ENCODE measurements at places on chromosomes 4 and X.
A peak's percentile ranks its signal among the peaks of the same experiment; 100 is the strongest.

- DNase-seq, result no peak
These were observed 534.8 kb upstream of the HTR2C start for GRCh38 chrX:114049063-114049462.

- no peak for DNase-seq
These were observed 13.5 kb downstream of the MSANTD1 start for GRCh38 chr4:3262208-3263052.

DNA sequence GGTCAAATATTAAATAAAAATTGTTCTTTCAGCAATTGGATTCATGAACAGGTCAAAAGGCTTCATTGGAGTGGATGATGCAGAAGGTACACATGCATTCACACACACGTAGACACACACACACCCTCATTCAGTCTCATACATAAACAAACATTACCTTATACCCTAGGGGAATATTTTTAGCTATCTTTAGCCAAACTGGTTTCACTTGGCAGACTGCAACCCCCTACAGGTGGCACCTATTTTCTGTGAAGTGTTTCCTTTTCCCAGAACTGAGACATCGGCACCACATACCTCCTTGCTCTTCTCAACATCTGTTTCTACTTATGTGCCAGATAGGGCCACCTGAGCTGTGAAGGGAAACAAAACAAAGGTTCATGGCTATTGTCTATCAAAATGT is 18.5 kb upstream of the KDR start:
- no peak for DNase-seq

- DNase-seq, result peak; percentile 17
These were observed 29.6 kb downstream of the PDGFC start for GRCh38 chr4:156941940-156942548.

GRCh38 chr4:60313611-60314178 is 886.4 kb upstream of the ADGRL3 start:
- DNase-seq, result no peak

DNA sequence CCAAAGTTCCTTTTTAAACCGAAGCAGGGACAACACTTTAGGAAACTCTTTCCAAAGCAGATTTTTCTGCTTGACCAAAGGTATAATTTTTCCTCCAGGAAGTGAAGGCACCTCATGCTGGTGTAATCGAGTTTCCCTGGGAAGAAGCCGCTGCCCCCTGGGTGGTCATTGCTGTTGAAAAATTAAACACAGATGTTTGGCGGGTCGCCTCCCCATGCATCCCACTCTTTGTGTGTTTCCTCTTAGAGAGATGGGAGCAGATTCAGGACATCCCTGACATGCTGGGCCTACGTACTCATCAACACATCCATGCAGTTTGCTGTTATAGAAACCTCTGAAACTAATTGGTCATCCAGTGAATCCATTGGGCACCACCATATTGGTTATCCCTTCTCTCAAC is 179.2 kb upstream of the HCCS start:
- DNase-seq, result no peak

GRCh38 chr4:56330691-56331090 is 56.6 kb downstream of the AASDH start:
- no peak for DNase-seq

DNA sequence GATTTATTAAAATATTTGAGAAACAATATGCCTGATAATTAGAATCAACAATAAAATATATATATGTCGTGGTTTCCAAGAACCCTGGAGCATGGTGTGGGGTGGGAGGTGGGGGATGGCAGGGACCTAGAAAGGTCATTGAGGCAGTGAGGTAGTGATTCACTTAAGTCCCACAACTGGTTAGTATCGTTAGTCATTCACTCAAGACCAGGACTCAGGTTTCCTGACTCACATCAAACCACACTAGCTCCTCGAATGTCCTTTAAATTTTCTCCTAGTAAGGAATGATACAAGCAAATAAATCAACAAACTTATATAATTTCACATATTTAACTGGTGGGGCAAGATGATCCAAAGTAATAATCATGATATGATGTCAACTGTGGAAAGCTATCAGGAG is 158.8 kb upstream of the AADAT start:
- DNase-seq, result no peak

DNA sequence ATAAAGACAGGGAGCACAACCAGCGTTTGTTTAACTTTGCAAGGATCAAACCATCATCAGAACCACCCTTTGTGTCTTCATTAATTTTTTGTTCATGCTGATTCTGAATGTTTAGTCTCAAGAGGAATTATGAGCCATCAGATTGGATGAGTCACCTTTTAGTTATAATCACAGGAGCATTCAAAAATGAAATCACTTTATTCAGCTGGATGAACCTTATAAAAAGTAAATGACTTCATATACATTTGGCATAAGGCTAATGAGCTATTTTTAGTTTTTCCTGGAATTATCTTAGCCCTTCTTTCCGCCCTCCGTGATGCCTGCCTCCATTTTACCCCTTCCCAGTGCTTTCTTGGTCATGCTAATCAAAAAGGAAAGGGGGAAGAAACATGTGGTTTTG is 103.6 kb downstream of the SORBS2 start:
- no peak for DNase-seq

GRCh38 chr4:38231626-38232025 is 271.4 kb downstream of the PTTG2 start:
- no peak for DNase-seq

- DNase-seq, result no peak
These were observed 133.5 kb downstream of the ASMT start for GRCh38 chrX:1748408-1748807.

GRCh38 chrX:50635817-50636365 is 165.3 kb upstream of the DGKK start:
- no peak for DNase-seq

DNA sequence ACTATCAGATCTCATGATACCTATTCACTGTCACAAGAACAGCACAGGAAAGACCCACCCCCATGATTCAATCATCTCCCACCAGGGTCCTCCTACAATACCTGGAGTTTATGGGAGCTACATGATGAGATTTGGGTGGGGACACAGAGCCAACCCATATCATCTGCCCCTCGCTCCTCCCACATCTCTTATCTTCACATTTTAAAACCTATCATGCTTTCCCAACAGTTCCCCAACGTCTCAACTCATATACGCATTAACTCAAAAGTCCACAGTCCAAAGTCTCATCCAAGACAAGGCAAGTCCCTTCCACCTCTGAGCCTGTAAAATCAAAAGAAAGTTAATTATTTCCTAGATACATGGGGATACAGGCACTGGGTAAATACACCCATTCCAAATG is 1185.2 kb downstream of the PCDH7 start:
- no peak for DNase-seq

DNA sequence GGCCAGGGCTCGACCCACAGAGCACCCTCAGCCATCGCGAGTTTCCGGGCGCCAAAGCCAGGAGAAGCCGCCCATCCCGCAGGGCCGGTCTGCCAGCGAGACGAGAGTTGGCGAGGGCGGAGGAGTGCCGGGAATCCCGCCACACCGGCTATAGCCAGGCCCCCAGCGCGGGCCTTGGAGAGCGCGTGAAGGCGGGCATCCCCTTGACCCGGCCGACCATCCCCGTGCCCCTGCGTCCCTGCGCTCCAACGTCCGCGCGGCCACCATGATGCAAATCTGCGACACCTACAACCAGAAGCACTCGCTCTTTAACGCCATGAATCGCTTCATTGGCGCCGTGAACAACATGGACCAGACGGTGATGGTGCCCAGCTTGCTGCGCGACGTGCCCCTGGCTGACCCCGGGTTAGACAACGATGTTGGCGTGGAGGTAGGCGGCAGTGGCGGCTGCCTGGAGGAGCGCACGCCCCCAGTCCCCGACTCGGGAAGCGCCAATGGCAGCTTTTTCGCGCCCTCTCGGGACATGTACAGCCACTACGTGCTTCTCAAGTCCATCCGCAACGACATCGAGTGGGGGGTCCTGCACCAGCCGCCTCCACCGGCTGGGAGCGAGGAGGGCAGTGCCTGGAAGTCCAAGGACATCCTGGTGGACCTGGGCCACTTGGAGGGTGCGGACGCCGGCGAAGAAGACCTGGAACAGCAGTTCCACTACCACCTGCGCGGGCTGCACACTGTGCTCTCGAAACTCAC is 3.6 kb downstream of the MID1IP1 start:
- no peak for DNase-seq

DNA sequence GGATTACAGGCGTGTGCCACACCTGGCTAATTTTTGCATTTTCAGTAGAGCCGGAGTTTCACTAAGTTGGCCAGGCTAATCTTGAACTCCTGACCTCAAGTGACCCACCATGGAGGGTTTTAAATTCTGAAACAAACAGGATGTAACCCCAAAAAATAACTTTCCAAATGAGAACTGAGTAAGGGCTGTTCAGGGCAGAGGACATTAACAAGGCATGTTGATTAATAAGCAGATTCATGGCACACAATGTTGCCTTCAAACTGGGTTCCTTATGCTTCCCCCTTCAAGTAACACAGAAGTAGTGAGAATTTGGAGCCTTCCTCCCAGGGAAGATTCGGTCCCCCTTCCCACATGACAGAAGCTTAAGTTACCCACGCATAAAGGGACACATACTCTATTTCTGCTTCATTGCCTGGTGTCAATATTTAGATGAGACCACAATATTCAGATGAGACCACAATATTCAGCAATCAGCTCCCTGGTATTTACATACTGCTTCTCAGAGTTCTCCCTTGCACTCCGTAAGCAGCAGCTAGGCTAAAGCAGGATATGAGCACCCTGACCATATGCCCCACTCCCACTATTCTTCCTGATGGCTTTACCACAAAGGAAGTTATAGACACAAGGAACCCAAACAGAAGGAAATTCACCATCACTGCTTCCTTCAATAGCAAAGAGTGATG is 21.4 kb downstream of the GRSF1 start:
- no peak for DNase-seq

- no peak for DNase-seq
These were observed 6.9 kb downstream of the G3BP2 start for GRCh38 chr4:75666299-75666698.

DNA sequence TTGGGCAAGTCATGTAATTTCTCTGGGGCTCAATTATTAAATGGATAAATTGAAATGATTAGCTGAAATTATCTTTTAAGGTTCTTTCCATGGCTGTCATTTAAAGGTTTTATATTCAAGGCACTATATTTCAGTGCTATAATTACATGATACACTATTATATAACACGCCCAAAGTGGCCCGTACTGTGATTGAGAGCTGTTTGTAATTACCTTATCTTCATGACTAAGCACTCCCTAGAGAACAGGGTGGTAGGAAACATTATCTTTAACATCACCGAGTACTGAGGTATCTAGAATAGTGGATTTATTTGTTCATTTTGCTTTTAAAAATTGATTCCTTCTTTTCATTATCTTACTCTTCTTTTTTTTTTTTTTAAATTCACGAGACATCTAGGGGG is 79.0 kb downstream of the DIAPH2 start:
- no peak for DNase-seq

DNA sequence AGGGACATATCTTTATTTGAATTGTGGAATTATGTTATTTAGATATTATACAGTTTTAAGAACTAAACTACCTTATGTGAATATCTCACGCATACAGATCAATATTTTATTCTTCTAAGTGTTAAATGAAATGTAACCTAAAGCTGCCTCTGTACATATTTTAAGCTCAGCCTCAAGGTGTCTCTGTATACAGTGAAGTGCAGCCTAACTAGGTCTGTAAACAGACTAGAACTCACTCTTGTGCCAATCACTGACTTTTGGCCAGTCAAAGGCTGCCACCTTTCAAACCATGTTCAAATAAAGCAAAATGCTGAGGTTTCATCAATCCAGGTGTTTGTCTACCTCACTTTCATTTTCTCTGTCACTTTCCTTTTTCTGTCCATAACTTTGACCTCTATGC is 1074.5 kb upstream of the PRKX start:
- DNase-seq, result no peak

DNA sequence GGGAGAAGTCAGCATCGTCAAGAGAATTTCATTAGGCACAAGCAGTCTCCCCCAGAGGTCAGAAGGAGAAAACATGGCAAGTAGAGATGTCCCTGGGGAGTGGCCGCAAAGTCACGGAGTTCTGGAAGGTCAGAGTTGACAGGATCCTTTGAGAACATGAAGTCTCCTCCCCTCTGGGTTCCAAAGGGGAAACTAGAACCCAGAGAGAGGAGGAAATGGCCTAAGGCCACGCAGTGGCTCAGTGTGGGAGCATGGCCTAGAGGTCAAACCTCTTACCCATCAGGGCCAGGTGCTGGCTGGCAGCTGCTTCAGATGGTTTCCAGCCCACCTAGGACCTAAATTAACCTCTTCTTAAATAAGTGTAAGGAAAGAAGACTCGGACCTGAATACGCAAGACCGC is 884 bp downstream of the IDH3G start:
- DNase-seq, result no peak

DNA sequence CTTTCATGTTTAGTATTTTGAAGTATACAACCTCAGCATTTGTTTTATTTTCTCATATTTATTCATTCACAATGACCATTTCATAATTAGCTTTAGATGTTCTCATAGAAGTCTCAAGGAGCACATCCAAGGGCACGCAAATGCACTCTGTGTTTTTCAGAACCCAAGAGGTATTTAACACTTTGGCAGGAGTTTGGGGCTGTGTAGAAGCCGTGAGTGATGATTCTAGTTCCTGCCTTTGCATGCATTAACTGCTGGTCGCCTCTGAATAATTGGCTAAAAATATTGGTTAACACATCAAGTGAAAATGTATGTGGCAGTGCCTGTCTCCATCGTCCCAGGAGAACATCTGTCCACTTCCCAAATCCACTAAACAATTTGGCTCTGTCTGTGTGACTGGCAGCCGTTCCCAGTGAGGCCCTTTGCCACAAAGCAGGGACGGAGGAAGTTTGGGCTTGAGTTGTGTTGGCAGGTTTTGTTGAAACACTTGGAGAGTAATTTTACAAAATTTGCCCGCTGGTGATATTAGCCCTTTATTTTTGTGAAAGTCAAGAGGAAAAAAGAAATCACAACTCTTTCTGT is 730.7 kb upstream of the SLIT2 start:
- DNase-seq, result no peak

GRCh38 chr4:169090484-169091215 is 80.6 kb upstream of the CBR4 start:
- DNase-seq, result no peak

DNA sequence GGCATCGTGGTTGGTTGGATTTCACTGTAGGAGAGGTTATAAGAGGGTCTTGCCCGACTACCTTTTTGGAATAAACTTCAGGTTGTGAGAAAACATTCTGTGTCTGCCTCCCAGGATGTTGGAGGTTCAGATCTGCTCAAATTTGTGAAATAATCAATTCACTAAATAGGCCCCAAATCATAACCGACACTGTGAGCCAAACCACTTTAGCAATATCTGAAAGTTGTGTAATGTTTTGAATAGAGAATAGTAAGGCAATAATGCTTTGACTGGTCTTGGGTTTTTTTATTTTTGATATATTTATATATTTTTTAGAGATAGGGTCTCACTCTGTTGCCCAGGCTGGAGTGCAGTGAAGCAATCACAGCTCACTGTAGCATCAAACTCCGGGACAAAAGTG is 131.2 kb downstream of the GLRA3 start:
- no peak for DNase-seq

DNA sequence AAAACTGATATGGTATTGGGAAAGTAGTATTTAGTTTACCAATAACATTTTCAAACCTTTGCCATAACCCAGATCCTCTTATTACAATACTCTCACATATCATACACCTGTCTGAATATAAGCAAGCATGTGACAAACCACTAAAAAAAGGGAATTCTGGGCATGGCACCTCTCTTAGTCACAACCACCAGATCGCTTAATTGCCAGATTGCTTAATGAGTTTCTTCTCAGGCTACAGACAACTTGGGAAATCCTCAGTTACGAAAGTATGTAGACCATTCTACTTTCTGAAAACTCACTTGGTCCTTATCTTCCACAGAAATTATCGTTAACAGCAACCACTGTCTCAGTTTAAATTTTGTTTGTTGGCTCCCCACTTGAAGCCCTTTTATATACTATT is 2.1 kb downstream of the NAF1 start:
- DNase-seq, result no peak

- no peak for DNase-seq
These were observed 29.0 kb upstream of the ERVMER34-1 start for GRCh38 chr4:52780206-52780605.

All from neural crest cell (in vitro differentiated cells).